Fibroblast of the aortic adventitia (primary cell): ENCODE measurements at places on chromosomes 4 and X.

- no peak for DNase-seq
These were observed 72.3 kb downstream of the GRIA3 start for GRCh38 chrX:123256378-123256777.

DNA sequence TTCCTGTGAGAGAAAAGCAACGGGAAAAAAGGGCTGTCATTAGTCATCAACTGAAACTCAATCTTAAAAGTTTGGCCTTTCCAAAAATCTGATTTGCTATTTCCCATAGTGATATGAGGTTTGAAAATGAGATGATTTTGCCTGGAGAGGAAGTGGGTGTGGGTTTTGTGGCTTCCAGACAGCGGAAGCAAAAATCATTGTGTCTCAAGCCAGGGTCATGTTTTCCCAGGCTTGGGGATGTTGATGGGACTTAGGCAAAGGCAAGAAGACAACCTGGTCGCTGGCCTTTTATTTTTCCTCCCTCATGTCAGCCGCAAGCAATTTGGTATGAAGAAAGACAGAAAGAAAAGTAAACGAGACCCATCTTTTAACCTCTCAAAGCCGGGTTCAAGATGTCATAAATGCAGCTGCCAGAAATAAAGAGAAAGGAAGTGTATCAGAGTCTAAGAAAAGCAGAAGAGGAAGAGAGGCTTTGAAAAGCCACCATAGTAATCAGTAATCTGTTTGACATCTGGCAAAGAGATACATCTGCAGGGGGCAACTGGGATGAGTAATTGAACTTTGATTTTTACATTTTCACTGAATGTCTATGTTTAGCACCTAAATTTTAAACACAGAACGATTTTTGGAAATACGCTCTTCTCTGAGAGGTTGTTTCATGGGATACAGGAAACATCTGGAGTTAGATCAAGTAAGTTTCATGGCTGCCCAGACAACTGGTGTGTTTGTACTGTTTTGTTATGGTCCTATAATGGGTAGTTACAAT is 521.6 kb upstream of the SLIT2 start:
- DNase-seq: peak; percentile 39

DNA sequence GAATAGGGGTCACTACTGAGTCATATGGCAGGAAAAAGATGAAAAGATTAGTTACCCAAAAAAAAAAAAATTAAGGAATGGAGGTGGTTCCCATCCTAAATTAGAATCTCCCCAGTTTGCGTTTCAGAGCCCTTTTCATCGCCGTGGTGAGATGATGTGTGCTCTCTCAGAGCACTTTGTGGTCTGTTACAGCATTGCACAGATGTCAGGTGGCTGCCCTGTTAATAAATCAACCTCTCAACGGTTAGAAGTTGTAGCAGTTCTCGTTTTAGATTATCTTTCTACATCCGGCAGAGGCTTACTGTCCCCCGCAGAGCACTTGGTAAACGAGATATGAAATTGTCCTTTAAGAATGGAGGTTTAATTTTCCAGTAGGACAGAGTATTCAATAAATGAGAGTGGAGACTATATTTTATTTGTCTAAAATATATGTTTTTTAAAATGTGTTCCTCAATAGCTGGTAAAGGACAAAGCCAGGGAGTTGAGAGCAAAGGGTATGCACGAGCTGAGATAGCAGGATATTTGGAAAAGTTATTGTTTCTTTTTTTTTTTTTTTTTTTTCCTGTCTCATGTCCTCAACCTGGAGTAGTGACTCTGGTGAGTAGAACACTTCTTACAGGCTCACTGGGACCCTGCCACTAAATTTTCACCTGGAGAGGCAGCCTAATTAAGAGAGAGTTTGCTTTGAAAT is 26.9 kb downstream of the AFF1 start:
- DNase-seq: no peak

DNA sequence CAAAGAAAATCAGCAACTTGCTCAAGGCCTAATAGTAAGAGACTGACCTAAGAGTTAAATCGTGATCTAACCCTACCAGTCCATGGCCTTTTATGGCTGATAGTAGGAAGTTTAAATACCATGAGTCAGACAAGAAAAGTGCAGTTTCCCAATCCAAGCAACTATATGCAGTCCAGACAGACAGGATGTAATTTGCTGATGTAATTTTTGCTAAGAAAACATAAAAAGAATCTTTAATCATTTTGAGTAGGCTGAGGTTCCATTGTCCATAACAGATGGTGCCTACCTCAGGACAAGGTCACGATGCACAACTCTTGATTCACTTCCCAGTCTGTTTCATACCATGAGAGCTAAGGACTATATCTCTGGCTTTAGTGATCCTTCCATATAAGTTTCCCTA is 317.5 kb upstream of the GRIA3 start:
- DNase-seq: peak; percentile 82

GRCh38 chrX:700936-701335 is 70.3 kb downstream of the SHOX start:
- DNase-seq: no peak

- no peak for DNase-seq
These were observed 144.2 kb downstream of the MSN start for GRCh38 chrX:65811558-65812228.

DNA sequence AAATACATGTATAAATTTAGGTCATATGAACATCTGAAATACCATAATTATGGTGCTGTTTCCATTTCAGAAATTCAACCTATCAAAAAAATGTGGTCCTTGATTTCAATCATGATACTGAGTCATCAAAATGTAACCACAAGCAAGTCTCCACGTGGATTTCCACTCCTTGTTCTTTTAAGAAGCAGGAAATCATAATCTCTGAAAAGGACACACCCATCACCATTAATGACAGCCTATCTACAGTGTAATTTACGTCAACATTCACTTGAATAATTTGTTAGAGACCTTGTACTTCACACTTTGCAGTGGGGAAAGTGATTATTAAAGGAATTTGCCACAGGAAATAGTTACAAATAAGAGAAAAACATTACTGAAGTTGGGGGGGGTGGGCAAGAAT is 17.7 kb upstream of the SLC7A11 start:
- peak; percentile 66 for DNase-seq

DNA sequence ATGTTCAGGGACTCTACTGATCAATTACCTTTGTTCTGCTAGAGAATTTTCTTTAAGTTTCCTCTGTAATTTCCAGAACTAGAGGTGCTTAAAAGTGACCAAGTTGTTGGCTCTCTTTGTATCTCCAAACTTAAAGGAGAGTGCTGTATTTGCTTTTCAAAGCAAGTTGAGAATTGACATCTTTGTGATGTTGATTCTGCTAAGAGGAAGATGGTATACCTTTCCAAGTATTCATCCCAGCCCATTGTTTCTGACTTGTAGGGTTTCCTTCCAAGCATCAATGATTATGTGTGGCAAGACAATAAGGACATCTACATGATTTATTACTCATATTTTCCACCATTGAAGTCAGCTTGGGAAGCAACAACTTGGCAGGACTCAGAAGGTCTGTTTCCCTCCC is 190.6 kb downstream of the GC start:
- DNase-seq: peak; percentile 52

GRCh38 chr4:138494931-138495330 is 252.8 kb upstream of the SLC7A11 start:
- peak; percentile 73 for DNase-seq

GRCh38 chr4:15754323-15754722 is 23.8 kb upstream of the CD38 start:
- peak; percentile 67 for DNase-seq

- DNase-seq: peak; percentile 41
These were observed 32.9 kb downstream of the EREG start for GRCh38 chr4:74397748-74398426.

DNA sequence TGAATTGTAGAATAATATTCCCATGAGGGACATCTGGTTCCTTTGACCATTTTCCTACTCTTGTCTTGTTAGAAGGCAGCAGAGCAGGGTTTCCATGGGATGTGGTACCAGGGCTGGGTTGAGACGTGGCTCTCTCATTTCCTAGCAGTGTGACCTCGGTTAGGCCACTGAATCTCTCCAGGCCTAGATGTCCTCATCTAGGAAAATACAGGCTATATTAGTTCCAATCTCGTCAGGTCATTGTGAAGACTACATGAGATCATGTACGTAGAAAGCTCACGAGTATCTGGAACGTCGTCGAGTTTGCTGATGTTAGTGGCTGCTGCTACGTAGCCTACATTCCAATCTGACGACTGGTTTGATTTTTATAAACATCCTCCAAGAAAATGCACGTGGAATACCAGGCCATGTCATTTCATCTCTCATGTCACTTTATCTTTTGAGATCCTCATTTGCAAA is 278.2 kb upstream of the GATB start:
- DNase-seq: peak; percentile 68

DNA sequence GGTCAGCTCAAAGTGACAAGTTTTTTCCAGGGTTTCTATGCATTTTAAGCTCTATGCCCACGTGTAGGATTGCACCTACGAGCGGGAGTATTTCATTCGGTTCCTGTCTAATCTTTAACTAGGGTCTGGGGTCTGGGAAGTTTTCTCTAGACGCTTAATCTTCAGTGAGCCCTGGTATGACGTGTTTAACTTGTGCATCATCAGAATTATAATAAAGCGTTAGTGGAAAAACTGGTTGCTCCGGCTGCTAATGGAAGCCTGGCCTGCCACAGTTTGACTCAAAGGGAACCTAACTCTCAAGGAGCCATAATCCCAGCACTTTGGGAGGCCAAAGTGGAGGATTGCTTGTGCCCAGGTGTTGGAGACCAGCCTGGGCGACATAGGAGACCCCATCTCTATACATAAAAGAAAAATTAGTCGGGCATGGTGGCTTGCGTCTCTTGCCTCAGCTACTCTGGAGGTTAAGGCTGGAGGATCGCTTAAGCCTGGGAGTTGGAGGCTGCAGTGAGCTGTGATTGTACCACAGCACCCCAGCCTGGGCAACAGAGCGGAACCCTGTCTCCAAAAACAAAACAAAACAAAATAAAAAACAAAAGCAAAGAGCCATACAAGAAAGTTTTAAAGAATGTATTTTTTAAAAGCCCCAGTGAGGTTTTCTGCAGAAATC is 30.2 kb downstream of the ARSD start:
- no peak for DNase-seq

GRCh38 chrX:107629540-107629909 is 1.2 kb downstream of the PRPS1 start:
- peak; percentile 41 for DNase-seq
